Stimulated activated CD8-positive, alpha-beta memory T cell treated with anti-CD3 and anti-CD28 coated beads, Interleukin-15, amount 100 ng/mL, for 24 hours (primary cell): ENCODE measurements at places on chromosomes 2 and 18.

- no peak for DNase-seq
These were observed 27.2 kb downstream of the SERPINB8 start for GRCh38 chr18:63997041-63997440.

GRCh38 chr2:172233987-172234715 lies 131.5 kb upstream of the DLX2 start:
- no peak for DNase-seq

DNA sequence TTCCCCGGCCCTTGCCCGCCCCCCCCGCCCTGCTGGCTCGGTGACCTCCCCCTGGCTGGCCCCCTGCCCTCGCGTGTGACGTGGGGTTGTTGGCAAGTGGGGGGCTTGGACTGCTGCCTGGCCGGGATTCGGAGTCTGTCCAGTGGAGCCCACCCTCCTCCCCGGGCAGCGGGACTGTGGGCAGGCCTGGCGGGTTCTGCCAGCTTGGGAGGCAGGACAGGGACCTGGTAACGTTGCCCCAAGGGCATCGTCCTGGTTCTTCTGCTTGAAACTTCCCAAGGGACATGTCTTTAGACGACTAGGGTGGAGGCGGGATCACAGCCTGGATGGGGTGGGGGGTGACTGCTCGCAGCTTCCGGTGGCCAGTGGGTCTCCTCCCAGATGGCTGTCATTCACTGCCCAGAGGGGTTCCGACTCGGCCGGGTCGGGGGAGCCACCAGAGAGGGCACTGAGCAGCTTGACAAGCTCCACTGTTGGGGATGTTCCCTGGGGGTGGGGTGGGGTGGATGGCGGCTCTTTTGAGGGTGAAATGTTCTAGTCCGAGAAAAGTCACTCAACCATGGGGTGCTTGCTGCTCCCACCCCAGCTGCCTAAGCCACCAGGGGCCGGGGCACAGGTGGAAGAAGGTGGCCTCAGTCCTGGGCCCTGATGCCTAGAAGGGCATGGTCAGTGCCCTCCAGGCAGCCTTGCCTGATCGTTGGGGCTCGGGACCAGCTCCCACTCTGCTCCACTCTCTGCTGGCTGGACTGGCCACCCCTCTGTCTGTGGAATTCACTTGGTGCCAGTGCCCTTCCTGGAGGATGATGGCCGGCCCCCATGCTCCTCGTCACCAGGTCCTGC lies 4.3 kb upstream of the HS6ST1 start:
- DNase-seq, result no peak

DNA sequence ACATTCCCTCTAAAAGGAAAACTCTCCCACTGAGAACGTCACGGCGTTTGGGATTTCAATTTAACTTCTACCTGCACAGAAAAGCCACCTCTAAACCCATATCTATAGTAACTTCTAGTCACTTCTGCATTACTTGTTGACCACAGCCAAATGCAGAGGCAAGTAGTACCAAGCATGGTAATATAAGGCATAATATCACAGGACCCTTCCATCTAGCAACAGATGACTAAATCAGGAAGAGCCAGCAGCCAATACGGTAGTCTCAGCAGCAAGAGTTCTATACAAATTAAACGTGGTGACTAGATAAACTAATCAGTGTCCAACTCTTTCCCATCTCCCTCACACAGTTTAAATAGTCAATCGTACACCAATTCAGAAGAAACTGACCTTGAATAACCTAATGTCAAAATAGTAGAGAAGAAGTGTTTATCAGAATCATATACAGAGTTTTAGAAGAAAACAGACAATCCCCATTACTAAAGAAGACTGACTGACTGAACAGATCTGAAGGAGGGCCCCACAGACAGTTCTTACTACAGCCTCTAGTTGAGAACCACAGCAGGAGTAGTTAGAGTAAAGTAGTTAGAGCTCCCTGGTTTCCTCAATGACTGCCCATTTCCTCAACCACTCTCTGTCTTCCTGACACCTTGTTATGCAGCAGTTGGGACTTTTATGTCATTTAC lies 30.0 kb downstream of the MEMO1 start:
- DNase-seq, result no peak

DNA sequence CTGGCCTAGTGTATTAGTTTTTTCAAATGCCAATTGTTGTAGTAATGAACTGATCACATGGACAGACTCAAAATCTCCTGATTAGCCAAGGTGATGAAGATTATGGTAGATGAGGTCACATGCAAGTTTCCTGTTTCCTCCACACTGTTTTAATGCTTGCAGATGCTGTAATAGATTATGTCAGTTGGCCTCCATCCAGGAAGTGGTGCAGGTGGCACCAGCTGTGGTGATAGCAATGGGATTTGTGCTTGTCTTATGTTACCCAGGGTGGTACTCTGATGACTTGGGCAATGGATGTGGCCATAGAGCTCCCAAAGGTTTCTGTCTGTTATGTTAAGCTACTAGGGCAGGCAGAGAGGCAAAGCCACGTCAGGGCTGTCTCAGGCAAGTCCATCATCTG lies 332.9 kb upstream of the DDX18 start:
- no peak for DNase-seq

- DNase-seq, result no peak
These were observed 19.1 kb upstream of the STEAP3 start for GRCh38 chr2:119204525-119204924.

DNA sequence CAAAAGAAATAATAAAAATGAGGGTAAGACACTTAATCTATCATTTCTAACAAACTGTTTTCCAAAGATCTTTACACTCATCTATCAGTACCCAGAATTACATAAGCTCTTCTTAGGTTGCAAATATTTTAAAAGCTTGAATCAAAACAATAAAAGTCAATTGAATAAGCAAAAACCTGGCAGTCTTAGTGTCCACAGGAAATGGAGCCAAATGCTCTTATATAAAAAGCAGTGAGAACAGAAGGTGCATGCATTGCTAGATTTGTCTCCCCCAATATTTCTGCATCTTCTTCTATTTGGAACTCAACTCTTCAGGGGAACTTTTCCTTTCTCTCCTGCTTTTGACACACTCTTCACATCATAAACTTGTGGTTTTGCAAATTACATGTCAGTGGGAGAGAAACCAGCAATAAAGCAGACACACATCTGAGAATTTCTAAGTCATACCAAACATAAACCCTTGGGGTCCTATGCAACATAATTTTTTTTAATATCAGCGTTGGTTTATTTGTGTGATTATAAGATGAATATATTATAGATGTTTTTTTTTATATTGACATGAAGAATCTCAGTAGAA lies 343.9 kb upstream of the ACVR2A start:
- DNase-seq, result no peak

GRCh38 chr2:72982781-72983499 lies 65.6 kb downstream of the EMX1 start:
- no peak for DNase-seq

GRCh38 chr2:150663143-150663542 lies 175.7 kb upstream of the RND3 start:
- DNase-seq, result no peak

- no peak for DNase-seq
These were observed 50.7 kb upstream of the HAAO start for GRCh38 chr2:42843131-42843530.

- no peak for DNase-seq
These were observed 17.2 kb upstream of the KCNG2 start for GRCh38 chr18:79780547-79780946.

GRCh38 chr18:58992301-58993231 lies 127.9 kb downstream of the ZNF532 start:
- DNase-seq, result no peak

- DNase-seq, result no peak
These were observed 59.7 kb downstream of the MAP4K3 start for GRCh38 chr2:39377226-39377939.

- DNase-seq, result no peak
These were observed 129.0 kb upstream of the COPS8 start for GRCh38 chr2:236956641-236957040.

GRCh38 chr2:23460228-23460627 lies 75.2 kb downstream of the KLHL29 start:
- no peak for DNase-seq

DNA sequence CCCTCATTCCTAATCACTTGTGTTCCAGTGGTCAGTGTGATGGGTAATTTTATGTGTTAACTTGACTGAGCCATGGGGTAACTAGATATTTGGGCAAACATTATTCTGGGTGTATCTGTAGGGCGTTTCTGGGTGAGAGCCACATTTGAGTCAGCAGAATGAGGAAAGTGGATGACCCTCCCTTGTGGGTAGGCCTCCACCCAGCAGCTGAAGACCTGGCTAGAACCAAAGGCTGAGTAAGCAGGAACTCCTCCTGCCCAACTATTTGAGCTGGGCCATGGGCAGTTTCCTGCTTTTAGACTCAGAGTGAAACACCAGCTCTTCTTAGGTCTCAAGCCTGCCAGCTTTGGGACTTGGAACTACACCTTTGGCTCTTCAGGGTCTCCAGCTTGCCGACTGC lies 141.8 kb downstream of the ACKR3 start:
- no peak for DNase-seq

DNA sequence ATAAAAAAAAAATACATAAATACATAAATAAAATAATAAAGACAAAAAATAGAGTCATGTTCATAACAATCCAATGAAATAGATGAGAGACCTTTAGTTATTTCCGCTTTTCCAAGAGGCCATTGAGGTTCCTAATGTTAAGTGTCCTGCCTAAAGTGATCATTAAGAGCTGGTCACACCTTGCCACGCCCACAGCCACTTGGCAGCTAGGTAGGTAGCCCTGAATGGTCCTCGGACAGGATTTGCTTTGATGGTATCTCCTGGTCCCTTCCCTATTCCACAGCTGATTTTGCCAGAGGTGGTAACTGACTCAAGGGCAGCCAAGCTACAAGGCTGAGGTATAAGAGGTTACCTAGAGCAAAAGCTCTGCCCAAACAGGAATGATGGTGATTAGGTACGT lies 24.5 kb upstream of the TANC1 start:
- no peak for DNase-seq

- DNase-seq, result no peak
These were observed 31.0 kb downstream of the TMEM87B start for GRCh38 chr2:112085916-112086669.
